Body of pancreas (tissue), 4 donors: ENCODE measurements at places on chromosomes 16 and 17.

GRCh38 chr17:27206447-27206846, 87.5 kb upstream of the WSB1 start:
- no peak for DNase-seq

DNA sequence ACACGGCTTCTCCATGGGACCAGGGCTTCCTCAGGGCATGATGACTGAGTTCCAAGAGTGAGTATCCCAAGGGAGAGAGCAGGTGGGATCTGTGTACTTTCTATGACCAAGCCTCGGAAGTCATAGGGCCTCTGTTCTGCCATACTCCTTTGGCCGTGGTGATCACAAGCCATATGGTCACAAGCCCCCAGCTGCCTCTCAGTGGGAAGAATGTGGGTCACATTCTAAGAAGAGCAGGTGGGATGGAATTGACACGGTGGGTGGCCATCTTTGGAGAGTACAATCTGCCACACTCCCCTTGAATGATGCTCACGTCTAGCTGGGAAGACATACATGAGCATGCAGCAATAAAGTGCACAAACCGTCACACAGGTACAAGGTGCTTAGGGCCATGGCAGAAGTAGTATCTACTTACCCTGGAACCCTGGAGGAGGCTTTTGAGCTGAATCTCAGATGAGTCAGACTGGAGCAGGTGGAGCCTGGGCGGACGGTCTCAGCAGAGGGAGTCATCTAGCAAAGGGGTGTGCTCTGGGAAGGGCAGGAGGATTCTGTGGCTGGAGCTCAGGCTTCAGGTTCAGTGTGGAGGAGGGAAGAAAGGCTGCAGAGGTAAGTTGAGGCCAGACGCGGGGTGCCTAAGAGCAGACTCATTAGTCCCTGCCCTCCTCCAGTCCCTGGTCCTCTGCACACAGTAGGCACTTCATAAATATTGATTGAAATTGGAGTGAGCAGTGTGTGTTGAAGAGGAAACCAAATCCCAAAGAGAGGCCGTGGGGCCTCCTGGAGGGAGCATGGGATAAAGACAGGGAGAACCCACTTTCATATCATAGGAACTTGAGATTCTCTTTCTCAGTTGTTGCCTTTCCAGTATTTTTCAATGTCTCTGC, 26.6 kb downstream of the GOSR2 start:
- DNase-seq: no peak

DNA sequence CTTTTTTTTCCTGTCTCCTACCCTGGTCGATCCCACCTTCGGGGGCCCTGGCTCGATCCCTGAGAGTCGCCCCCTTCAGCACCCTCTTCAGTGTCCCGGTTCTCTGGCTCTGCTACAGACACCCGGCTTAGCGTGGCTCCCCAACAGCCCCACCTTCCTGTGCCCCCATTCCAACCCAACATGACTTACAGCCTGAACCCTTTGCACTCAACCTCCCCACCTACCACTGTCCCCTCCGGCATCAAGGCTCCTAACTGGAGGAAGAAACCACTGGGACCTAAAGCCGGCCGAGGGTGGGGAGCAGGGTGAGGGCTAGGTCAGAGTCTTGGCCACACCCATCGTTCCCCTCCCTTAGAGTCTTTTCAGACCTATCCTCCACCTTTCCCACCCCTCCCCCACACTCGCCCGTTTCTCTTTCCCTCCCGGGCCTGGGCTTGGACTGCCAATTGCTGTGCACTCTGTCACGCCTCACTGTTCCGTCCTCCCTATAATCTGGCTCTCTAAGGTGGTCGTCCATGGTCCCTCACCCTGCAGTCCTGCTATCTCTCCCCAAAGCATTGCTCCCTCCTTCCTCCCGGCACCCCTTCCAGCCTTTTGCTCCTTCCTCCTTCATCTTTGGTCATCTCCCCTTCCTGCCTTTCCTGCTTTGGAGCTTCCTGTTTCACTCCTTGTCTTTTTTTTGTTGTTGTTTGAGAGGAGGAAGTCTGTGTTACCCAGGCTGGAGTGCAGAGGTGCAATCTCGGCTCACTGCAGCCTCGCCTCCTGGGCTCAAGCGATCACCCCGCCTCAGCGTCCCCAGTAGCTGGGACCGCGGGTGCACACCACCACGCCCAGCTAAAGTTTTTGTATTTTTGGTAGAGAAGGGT, 890 bp upstream of the CLDN7 start:
- peak; percentile 71 for DNase-seq

- DNase-seq: peak; percentile 30
Observed at GRCh38 chr16:25052151-25052511, 37.0 kb upstream of the ARHGAP17 start.

DNA sequence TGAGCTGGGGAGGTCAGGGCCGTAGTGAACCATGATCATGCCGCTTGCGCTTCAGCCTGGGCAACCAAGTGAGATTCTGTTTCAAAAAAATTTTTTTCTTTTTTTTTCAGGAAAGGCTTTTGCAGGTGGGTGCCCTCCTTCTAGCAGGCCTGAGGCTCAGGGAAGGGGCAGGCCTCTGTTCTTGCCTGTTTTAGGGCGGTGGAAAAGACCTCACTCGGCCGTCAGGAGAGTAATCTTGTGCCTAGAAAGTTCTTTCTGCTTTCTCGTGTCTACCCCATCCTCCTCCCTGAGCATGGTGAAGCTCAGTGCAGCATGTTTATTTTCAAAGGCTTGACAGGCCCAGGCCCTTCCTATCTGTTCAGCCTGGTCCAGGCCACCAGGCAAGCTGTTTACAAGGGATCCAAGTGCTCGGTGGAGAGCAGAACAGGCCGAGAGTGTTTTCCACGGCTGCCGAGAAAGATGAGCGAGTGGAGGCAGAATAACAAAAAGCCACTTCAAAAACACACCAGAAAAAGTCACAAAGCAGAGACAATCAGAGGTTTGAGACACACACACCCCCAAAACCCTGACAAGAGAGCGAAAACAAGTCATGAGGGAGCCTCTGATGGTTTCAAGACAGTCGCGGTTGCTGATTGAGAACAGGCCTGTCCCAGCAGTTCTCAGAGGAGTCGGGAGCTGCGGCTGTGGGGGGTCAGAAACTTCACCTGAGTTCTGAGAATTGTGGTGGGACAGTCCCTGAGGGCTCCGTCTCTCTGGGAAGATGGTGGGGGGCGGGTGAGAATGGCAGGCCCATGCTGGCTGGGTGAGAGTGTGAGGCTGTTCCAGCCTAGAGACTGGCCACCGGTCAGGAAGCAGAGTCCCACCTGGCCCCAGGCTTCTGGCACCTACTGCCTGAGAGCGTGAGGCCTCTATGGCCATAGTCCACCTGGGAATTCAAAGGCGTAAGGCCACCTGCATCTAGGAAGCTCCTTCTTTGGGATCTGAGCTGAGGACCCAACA, 37.5 kb upstream of the CCR7 start:
- no peak for DNase-seq

GRCh38 chr16:22879466-22879865, 65.5 kb downstream of the HS3ST2 start:
- no peak for DNase-seq

- DNase-seq: no peak
Observed at GRCh38 chr17:74240618-74241205, 27.3 kb downstream of the TTYH2 start.

DNA sequence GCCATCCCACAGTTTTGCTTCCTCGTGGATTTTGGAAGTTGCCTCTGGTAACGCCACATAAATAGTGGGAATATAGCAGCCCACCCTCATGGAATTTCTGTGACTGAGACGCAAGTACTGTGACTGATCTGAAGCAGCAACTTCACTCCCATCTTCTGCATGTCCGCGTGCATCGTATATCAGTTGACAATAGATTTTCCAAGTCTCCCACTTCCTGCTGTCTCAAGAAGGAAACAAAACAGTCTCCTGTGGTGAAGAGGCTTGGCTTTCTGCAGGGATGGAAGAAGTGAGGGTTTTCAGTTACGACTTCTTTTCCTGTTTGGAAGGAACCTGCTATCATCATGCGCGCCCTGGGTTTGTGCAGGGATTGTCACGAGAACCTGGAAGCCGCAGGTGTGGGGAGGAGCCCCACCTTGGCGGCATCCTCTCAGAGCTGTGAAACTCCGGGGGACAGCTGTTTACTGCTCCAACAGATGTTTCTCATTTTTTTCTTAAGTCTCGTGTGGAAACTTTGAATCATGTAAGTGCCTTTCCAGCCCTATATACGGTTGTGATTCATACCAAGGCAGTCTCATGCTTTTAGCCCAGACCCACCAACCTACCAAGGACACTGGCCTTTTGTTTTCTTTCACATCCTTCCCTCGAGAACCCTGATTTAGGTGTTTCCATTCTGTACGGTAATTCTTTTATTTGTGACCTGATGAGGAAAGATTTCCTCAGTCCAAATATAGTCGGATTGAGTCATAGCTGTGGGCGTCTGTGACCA, 57.5 kb downstream of the WIPI1 start:
- DNase-seq: no peak

- no peak for DNase-seq
Observed at GRCh38 chr17:48187872-48188608, 80.5 kb downstream of the SNX11 start.

DNA sequence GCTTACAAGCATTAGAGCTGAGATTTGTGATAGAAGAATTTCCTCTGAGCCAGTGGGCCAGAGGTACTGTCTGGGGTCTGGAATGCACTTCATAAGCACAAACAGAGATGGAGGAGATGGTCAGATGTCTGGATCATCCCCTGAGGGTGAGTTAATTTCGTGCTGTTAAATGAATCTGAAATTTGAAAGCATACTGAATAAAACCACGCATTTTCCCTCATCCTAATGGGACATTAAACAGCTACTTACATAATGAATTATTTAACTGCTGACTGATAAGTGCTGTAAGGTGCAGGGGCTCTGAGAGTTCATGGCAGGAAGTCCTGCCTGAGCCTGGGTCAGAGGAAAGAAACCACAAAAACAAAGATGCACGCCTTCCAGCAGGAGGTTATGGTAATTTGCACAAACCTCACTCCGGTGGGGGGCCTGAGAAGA, 136.3 kb upstream of the XYLT1 start:
- DNase-seq: no peak

GRCh38 chr17:38996660-38997337, 29.6 kb upstream of the FBXO47 start:
- no peak for DNase-seq

DNA sequence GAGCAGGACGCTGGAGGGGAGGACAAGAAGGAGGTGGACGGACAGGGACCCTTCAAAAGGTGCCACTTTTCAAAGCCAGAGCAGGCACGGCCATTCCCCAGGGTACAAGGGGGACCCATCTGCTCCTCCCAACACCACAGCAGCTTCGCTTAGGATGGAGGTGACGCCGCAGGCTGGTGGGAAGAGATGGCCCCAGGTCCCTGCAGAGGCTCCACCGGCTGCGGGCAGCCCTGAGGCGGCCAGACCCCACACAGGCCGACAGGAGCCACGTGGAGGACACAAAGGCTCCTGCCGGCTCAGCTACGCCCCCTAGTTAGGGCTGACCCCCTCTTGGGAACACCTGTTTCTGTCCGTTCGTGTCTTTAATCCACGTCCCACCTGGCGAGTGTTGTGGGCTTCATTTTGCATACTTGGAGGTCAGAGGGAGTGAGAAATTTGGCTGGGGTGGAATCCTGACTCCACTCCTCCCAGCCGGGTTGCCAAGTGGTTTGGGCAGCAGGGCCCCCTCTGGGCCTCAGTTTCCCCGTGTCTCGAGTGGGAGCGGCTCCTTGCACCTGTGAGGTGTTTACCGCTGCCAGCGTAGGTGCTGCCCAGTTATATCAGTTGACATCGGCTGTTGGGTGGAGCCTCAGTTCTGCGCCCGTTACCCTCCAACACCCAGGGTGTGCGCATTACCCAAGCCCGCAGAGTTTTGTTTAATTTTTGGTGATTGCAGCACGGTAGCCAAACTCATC, 5.8 kb upstream of the FN3KRP start:
- DNase-seq: no peak

GRCh38 chr16:82995924-82996441, 369.2 kb downstream of the CDH13 start:
- DNase-seq: no peak

DNA sequence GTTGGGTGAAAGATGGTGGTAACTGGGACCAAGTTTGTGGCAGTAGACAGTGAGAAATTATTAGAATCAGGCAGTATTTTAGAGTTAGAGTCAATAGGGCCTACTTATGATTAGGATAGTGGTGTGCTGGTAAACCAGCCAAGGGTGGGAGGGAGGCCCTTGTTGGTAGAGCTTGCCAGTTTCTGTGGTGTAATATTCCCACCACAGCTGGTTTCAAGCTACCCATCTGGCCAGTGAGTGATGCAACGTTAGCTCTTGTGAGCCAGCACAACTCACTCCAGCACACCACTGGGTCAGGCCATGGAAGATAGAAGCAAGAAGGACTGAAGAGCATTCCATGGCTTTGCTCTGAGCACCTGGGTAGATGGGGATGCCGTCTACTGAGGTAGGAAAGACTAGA, 34.9 kb downstream of the GNAO1 start:
- no peak for DNase-seq

DNA sequence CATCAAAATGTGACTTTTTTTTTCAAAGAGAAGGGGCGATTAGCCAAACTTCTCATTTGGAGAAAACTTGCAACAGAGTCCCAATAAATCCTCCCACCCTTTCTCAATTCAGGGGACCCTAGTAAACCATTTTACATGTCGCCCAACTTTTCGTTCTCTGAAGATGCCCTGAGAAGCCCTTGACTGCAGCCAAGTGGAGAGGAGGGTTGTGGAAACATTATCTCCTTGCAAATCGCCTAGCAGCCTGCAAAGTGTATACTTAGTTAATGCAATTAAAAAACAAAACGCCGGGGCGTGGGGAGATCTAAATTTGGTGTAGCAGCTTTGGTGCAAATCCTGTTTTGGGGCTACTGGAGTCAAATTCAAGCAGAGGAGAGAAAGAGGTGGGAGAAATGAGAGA, 1.2 kb upstream of the SHISA9 start:
- DNase-seq: no peak

DNA sequence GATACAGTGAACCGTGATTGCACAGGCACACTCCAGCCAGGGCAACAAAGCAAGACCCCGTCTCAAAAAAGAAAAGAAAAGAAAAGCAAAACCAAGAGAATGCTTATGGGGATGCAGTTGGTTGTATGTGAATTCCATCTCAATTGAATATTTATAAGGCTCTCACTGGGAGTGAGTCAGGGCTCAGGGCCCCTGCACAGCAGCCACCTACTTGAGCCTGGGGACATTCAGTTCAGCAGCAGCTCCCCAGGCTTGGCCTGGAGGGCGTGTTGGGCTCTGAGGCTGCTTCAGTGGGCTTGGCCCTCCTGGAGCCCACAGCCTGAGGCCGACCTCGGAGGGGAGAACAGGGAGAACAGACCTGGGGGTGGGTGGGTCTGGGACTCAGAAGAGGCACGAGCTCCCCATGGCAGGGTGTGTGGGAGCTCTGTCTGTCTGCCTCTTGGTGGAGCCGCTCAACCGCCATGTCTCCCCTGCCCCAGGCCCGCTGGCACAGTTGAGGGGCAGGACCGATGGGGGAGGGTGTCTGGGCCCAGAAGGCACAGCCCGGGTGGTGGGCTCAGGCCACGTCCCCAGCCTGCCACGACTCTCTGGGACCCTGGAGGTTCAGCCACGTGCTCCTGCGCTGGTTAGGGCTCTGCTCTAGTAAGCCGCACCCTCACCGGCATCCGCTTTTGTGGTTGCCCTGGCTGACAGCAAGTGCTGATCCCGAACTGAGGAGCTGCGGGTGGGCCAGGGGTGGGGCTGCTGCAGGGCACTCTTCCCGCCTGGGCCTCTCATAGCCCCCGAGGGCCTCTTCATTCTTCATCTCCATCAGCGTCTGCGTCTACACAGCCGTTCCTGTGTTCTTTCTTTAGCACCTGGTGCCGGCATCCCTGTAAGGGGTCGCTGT, 24.8 kb downstream of the ZFPM1 start:
- no peak for DNase-seq

- DNase-seq: peak; percentile 74
Observed at GRCh38 chr16:89565506-89566372, 5.3 kb downstream of the RPL13 start.
